Activated T-cell treated with anti-CD3 and anti-CD28 coated beads, Interleukin-2, amount 50 U/mL, for 1 hour (primary cell): ENCODE measurements at places on chromosomes 7 and 10.
A peak's percentile ranks its signal among the peaks of the same experiment; 100 is the strongest.

GRCh38 chr7:91717681-91718470, 162.6 kb downstream of the MTERF1 start:
- no peak for DNase-seq

GRCh38 chr7:4929005-4929404, 30.0 kb downstream of the MMD2 start:
- no peak for DNase-seq

GRCh38 chr10:77784856-77785255, 141.7 kb downstream of the DLG5 start:
- no peak for DNase-seq

- no peak for DNase-seq
Measured at GRCh38 chr7:121158665-121159064, 170.1 kb upstream of the WNT16 start.

DNA sequence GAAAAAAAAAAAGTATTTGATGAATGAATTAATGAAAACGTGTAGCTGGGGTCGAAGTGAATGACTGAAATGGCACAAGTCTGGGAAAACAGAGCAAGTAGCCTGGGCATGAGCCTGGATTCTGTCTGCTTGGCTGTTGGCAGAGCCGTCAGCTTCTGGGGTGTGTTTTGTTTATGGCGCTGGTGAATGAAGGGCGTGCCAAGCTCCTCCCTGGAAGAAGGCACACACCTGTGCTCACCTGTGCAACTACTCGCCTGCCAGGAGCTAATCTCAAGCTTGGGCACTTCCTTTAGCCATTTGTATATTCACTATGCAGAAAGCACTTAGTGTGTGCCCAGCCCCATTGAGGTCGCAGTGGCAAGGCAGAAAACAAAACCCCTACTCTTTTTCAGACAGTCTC, 74.1 kb downstream of the GTF2IRD1 start:
- DNase-seq = no peak

- DNase-seq = no peak
Measured at GRCh38 chr7:78473021-78473420, 674.4 kb downstream of the PHTF2 start.

- peak; percentile 66 for DNase-seq
Measured at GRCh38 chr7:155815332-155816191, 3.3 kb upstream of the SHH start.

- no peak for DNase-seq
Measured at GRCh38 chr10:30944005-30944404, 87.7 kb downstream of the ZNF438 start.

DNA sequence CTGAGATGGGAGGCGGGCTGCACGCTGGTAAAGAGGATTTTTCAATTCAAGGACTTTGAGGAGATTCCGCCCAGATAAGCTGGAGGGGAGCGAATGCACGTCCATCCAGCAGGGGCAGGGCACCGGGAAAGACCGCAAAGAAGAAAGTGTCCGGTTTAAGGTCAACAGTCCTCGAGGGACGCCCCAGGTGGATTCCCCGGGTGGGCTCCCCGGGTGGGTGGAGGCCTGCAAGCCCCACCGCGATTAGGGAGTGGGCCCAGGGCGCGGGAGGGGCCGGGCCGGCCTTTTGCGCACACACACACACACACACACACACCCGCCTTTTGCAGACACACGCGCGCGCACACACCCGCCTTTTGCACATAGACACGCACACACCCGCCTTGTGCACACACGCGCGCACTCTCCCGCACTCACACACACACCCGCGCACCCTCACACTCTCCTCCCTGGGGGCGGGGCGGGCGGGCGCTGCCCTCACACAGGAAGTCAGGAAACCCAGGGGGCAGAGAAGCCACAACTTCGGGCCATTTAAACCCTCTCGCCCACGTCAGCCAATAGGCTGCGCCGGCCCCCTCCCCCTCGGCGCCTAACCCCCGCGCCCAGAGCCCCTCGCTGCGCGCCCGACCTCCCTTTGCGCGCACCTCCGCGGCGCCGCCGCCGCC, 615 bp downstream of the ARHGAP12 start:
- no peak for DNase-seq

DNA sequence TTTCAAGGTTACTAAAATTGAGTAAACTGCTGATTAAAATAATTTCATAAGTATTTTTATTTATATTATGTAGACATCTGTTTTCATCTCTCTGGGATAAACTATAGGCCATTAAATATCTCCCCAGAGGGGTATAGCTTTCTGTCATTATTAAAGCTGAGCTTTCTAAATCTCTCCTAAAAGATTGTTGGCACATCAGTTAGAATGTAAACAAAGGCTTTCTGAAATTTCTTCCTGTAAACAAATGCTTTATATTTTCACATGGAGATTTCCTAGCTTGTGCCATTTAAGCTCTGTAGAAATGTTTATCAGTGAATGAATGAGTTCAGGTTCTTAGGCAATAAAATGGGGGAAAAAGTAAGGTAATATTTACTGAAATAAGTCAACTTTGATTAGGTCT, 35.7 kb downstream of the PPP1R9A start:
- DNase-seq = no peak

GRCh38 chr7:42055171-42055570, 181.8 kb downstream of the GLI3 start:
- DNase-seq = no peak

GRCh38 chr7:51209426-51209825, 107.2 kb downstream of the COBL start:
- DNase-seq = no peak

DNA sequence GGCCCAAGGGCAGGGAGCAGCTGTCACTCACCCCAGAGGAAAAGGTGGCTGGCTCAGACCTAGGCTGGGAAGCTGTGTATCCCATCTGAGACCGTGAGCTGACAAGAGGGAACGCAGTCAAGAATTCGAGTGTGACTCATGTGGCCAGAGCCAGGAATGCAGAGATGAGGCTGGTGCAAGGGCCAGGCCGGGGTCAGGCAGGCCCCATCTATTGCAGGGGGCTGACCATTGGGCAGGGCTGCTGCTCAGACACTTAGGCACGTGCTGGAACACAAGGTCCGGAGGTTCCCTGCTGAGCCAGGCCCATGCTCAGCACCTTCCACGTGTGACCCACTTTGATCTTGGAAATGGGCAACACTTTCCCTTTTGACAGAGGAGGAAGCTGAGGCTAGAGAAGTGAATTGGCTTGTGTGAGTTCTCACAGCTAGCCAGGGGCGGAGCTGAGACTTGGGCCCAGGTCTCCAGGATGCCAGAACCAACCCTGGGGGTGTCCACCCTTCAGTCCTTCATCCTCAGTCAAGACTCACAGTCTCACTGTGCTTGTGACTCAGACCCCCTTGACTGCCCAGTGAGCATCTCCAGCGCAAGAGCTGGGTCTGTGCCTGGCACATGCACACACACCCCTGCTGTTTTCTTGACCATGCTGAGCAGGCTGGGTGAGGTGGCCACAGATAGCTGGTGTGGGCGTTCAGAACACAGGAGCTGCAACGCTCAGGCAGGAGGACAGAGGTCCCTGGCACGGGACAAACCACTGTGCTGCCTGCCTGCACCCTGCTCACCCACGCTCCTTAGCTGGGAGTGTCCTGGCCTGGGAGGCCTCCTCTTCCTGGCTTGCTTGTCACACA, 47.6 kb upstream of the PPIF start:
- no peak for DNase-seq

DNA sequence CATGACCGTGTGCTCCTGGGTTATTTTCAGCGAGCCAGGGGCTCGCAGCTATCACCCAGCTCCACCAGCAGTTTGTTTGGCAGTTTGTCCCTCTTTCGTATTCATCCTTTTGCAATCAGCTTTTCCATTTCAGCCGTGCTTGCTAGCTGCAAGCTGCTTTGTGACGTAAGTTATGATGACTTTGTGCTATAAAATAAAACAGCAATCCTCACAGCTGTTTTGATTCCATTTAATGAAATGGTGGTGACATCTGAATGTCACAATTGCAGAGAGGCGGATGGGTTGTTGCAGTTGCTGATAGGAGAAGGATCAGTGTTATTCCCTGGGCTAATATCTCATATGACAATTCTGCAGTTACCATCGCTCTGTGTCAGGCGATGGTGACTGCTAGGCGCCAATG, 251.7 kb downstream of the SNX10 start:
- DNase-seq = no peak

DNA sequence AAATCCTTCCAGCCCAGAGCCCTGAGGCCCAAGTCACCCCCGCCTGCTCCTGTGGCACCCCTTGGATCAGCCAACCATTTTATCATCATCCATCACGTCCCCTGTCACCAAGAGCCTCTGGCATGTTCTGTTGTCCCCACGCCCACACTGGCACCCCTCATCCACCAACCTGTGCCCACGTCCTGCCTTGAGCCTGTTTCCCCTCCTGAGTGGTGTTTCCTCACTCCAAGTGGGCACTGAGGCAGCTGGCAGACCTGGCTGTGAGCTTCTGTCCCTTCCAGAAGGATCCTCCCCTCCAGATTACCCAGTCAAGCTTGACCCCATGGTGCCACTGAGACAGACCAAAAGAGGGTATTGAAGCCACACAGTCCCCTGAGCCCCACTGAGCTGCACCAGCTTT, 71.4 kb upstream of the ANTXRL start:
- DNase-seq = peak; percentile 9

- DNase-seq = no peak
Measured at GRCh38 chr7:116547347-116547746, 22.5 kb downstream of the CAV1 start.

DNA sequence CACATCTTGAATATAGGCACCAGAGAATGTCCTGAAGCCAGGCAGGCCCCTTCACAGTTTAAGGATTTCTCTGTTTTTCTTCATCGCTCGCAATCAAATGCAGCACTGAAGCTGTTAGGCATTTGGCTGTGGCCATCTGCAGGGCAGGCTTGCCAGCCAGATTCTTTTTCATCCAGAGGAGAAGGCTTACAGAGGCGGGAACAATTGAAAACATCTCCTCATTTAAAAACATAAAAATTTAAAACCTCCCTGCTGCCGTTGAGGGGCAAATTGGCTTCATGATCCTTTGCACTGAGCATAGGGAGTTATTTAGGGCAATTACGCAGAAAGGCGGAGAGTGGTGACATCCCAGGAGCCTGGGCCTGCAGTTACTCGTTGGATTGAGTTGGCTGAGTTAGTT, 500.0 kb downstream of the TYW1 start:
- DNase-seq = no peak

GRCh38 chr10:34826857-34827766, 12.0 kb upstream of the PARD3 start:
- no peak for DNase-seq

- no peak for DNase-seq
Measured at GRCh38 chr10:52674474-52674873, 98.1 kb downstream of the MBL2 start.

DNA sequence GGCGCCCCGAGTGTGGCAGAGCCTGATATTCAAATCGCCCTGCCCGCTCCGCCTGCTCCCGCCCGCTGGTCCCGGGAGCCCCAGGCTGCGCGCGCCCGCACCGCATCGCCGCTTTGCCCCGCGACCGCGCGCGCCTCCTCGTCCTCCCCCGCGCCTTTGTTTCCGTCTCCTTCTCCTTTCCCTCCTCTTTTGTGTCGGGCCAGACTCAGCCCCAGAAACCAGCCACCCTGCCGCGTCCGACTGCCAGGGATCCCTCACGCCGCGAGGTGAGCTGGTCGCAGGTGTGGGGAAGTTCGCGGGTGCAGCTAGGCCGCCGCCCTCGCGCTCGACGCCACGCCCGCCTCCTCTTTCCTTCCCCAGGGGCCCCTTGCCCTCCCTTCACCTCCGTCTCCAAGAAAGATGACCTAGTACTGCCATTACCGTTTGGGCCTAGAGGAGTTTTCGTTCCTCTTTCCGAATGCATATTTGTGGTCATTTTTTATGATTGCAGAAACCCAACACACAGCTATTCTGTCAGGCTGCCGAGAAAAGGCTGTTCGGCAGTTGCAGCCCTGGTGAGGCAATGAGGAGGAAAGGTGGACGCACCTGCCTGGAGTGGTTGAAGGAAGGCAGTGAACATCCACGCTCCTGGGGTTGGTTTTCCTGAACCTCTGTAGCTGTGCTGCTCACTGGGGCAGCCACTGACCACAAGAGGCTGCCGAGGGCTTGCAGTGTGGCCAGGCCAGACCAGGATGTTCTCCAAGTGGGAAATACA, 107.3 kb downstream of the SNX10 start:
- peak; percentile 22 for DNase-seq

- no peak for DNase-seq
Measured at GRCh38 chr10:99926925-99927720, 82.6 kb downstream of the DNMBP start.

GRCh38 chr10:3131098-3131497, 41.5 kb downstream of the PITRM1 start:
- no peak for DNase-seq

DNA sequence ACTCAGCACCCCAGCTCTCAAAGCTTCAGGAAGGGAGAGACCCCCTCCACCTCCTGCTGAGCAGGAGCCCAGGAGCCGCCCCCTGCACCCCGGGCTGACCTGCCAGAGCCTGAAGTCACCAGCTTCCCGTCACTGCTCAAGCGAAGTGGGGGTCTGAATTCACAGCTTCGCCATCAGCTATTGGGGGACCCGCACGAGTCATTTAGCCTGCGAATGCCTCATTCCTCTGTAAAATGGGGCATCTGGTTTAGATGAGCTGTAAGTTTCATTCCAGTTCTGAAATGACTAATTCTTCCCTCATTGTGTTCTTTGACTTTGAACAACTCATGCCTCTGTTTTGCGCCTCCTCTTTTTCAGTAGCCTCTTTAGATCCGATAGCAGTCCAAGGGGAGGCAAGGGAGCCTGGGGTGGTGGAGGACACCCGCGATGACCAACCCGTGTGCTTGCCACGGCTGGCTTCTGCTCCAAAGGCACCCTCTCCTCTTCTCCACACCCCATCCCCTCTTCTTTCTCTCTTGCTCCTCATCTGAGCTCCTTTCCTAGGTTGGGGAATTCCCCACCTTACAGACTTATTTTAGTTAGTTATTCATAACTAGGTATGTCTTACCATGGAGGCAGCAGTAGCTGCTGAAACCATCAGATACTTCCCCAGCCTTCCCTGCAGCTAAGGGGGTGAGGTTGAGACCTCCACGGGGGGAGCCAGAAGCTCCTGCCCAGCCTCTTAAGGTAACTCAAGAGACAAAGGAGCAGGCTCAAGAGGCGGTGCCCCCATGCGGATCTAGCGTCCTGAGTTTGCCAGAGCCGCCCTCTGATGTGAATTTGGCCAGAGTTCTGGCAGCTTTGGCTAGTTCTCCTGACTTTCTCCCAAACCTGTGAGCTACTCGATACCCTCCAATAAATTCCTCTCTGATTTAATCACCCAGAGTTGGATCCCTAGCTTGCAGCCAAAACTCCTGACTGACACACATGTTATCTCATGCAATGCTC, 47.7 kb downstream of the RBM17 start:
- DNase-seq = no peak

GRCh38 chr10:31384589-31384949, 65.6 kb downstream of the ZEB1 start:
- DNase-seq = no peak
